ENCODE measurements at places on chromosomes 6 and 20.

DNA sequence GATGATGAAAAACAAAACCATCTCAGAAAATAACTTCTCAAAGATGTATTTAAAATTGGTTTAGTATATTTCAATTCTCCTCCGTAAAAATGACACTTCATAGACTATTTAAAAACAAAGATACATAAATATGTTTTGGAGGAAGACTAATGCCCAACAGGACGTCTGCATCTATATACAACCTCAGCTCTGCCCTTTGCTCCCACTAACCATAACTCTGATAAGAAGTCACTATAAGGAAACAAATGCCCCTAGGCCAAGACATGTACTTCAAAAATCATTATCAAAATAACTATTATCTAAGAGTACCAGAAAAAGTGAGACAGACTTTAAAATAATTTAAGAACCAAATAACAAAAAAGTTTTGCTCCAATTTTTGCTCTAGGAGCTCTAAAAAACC, 23.4 kb downstream of the PLAGL1 start:
- DNase-seq: no peak

DNA sequence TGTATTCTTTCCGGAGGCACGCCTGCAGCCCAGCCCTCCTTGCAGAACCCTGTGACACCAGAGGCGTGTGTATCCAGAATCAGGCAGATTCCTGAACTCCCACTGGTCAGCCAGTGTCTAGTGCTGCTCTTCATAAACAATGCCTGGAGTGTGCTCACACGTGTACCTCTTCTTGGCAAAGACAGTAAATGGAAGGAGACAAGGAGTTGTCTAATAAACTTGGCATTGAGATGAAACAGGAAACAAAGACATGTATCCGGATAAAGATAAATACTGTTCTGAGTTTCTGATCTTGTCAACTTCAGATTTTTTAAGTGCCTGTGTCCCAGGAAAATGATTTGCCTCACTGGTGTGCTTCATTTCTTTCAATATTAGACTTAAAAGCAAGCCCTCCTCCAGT, 1.7 kb downstream of the RPS6KA2 start:
- no peak for DNase-seq

DNA sequence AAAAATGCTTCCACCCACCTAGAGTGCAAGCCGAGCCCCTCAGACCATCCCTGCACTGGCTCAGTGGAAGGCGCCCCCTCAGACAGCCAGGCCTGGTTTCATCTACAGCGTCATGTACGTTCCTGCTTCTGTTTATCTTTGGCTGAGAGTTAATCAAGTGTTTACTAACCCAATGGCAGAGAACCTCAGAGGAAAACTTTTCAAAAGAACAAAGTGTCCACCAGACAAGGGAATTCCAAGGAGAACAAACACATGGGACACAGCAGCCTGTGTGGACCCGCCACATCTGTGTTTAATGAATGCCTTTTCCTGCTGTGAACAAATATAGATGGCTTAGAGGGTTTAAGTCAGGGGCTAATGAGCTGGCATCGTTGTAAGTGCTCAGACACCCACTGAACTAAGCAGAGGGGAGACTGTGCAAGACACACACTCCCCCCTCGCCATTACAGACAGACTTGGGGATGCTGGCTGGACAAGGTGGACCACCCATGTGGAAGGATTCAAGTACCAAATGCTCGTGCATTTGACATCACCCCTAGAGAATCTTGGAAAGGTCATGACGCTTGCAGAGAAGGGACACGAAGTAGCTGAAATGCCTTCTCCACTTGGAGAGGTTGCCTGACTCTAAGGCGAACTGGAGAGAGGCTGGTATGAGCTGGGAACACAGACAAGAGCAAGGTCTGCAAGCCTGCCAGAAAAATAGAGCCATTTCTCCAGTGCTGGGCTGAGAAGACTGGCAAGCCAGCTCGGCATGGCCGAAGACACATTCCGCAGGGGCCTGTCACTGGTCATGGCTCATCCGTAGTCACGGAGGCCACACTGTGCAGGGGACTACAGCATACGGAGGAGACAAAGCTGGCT, 53.5 kb upstream of the NXT1 start:
- peak; percentile 16 for DNase-seq

GRCh38 chr6:30720738-30721197, 616 bp downstream of the TUBB start:
- peak; percentile 70 for DNase-seq

DNA sequence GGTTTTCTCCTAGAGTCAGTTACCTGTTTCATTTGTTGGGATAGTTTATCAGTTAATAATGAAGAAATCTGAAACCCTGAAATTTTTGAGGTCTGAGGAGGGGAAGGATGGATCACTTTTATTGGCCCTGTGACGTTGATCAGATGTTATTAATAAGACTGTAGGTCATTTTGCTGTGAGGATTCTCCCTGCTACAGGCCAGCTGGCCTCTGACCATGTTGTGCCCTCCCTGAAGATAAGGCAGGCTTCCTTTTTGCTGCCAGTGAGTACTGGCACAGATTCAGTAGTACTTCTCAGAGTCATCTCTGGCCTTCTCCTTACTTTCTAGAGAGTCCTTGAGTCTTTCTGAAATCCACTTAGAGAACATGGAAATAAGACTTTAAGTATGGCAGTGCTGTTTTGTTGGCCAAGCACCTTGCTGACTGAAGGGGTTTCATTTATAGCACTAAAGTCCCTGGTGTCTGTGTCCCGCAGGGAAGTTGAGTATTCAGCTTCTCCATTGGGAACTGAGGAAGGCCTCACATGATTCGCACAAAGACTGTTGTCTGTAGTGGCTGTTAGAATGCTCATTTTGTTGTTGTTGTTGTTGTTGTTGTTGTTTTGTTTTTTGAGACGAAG, 202.6 kb downstream of the DTNBP1 start:
- DNase-seq: peak; percentile 42

DNA sequence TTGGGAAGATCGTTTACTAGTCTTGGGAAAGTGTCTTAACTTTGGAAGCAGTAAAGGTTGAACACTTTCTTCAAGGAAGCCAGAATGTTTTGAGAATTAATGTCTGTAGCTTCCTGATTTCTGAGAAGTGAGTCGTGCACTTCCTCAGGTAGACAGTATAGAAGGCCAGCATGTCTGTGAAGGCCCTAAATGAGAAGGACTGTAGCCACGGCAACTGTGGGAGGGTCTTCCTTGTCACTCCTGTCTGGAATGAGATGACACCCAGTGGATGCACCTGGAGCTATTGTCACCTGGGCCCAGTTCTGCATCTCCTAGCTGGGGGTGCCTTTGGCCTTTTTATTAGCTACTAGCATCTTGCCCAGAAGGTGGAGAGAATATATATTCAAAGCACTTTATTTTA, 8.8 kb downstream of the STX16 start:
- no peak for DNase-seq

GRCh38 chr6:81861281-81861680, 108.8 kb upstream of the TENT5A start:
- DNase-seq: no peak

- no peak for DNase-seq
Measured at GRCh38 chr20:59634435-59635005, 30.2 kb downstream of the PHACTR3 start.

- no peak for DNase-seq
Measured at GRCh38 chr6:113486199-113486598, 370.9 kb upstream of the MARCKS start.

GRCh38 chr6:40393641-40394040, 193.5 kb downstream of the LRFN2 start:
- no peak for DNase-seq

DNA sequence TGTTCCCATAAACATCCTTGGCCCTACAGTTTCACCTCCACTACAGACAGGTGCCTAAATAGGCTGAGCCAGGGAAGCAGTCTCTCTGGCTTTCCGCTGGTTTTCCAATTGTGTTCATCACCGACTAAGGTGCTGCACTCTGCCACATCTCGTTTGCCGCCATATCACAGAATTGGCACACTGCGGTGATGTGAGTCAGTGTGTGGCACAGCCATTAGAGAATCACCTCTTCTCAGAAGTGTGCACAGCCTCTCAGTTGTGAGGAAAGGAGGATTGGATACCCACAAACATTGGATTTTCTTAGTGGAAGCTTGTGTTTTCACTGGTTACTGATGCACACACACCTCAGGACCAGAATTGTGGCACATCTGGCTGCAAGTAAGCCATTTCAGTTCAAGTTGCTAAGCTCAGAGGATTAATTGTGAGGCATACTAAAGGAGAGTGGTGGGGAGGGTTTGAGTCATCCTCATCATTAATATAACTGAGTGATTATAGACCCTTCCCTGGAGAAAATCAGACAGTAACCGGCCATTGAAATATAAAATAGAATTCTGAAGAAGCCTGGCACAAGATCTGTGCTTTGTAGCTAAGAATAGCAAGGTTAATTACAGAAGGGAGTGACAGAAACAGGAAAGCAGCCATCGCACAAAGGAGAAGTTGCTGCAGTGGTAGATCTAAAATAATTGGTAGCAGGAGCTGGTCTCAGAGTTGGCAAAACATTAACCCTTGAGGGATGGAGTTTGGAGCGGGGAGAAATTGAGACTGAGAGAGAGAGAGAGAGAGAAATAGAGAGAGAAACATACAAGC, 506.9 kb downstream of the LMBRD1 start:
- DNase-seq: no peak

- no peak for DNase-seq
Measured at GRCh38 chr6:97469451-97469850, 186.4 kb upstream of the MMS22L start.

GRCh38 chr6:25423358-25423757, 144.2 kb downstream of the CARMIL1 start:
- DNase-seq: no peak

- no peak for DNase-seq
Measured at GRCh38 chr20:46351357-46352058, 43.2 kb upstream of the CDH22 start.

DNA sequence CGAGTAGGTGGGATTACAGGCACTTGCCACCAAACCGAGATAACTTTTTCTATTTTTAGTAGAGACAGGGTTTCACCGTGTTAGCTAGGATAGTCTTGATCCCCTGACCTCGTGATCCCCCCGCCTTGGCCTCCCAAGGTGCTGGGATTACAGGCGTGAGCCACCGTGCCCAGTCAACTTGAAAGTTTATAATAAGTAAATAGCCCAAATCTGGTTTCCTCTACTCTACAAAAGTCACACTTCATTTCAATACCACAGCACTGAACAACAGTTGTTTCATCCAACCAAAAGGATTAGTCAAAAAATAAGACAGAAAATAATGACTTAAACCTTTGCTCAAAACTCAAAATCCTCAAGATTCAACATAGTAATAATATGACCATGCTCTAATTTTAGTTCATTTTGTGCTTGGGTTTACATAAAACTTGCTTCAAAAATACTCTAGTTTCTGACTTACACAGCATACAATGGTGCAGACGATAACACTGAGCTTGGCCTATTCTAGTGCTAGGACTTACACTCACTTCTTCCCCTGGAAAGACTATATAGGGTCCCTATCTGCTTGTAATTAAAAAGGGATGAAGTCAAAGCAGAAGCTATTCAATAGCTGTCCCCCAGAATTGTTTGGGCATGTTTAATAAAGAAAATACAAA, 56.7 kb downstream of the NT5E start:
- DNase-seq: no peak

GRCh38 chr6:42320762-42321161, 103.1 kb upstream of the MRPS10 start:
- DNase-seq: peak; percentile 37

DNA sequence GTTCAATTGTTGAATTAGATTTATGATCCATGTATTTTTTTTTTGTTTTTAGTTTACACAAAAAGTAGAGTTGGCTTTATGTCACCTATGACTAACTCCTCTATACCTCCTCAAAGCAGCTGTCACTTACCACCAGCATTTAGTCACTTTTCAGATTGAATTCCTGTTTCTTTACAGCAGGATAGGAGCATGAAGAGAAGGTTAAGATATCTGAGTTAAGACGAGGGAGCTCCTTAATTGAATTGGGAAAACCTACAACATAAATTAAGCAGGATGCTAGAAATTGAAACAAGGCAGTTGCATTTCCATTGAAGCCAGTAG, 237.2 kb downstream of the FARS2 start:
- no peak for DNase-seq

DNA sequence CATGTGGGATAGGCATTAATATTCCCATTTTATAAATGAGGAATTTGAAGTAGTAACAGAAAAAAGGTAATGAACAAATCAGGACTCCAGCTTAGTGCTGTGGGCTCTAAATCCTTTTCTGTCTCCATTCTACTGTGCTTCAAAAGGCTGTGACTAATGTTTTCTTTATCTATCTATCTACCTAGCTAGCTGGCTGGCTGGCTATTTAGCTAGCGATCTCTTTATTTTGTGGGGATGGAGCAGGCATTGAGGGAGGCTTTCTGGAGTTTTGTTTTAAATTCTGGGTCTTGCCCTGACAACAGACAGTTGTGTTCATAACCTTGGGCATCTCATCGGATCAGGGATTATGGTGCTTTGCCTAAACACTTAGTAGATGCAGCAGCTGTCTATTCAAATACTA, 139.2 kb downstream of the SOX4 start:
- DNase-seq: no peak

GRCh38 chr20:53030061-53030460, 57.9 kb downstream of the TSHZ2 start:
- no peak for DNase-seq

DNA sequence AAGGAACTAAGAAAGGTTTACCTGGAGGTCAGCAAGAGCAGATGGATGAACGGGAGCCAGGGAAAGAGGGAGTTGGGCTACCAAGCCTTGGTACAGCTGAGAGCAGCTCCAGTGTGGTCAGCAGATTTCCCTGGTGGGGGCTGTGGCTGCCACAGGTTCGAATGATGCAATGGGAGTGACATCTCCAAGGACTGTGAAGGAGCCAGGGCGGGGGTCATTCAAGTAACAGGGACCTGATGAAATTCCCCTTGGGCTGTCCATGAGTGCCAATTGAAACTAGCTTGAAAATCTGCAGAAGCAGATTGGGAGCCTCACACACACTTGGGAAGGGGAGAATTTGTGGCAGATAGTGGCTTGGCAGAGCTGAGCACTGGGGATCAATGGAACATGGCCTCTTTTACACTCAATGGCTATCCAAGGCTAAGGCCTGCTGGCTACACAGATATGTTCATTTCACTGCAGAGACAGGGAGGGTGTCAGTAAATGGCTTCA, 247.0 kb upstream of the ECI2 start:
- DNase-seq: no peak

- no peak for DNase-seq
Measured at GRCh38 chr20:51042064-51042463, 19.2 kb upstream of the KCNG1 start.

DNA sequence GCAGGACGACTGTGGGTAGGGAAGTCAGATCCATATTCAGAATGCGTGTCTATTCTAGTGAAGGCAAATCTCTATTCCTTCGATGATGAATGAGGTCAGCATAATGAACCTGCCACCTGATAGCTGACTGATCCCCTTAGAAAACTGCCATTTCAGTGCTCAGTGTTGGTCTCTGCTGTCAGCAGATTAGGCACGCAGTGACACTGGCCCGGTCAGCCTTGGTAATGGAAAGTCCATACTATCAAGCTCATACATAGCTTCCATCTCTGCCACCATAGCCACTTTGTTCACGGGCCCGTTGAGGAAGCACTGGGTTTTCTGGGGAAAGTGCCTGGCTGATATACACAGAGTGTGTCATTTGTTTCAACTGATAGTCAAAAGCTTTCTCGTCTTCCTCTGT, 54.0 kb downstream of the C6orf52 start:
- no peak for DNase-seq

- no peak for DNase-seq
Measured at GRCh38 chr20:53597521-53598120, 4.0 kb upstream of the ZNF217 start.

Data from foreskin fibroblast (primary cell).